ENCODE measurements at places on chromosomes 7 and 10.

DNA sequence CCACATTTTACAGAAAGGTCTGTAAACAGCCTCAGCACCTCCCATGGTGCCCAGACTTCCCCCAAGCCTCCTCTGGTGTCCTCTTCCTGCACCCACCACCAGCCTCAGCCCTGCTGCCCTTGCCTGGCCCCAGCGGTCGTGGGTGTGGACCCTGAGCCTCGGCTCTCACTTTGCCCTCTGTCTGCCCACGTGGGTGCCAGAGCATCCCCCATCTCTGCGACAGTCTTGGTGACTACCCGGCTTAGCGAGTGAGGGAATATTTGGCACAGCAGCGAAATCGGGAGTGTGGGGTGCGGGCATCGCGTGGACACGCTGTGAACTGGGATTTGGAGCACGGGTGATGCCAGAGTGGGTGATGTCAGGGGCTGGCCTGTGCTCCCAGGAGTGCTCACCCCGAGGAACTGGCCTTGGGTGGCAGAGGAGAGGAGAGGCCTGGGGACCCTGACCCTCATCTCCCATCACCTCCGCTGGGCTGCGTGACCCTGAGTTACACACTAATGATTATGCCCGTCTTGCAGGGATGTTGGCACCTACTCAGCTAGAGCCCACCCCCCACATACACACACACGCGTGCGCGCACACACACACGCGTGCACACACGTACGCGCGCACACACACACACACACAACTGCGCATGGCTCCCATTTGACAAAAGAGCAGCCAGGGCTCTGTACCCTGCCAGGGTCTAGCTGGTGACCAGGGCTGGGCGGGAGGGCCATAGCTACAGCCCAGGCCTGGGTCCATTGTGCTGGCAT, 8.7 kb downstream of the ELFN1 start:
- DNase-seq: no peak

GRCh38 chr10:30378201-30378995, 29.3 kb upstream of the MTPAP start:
- DNase-seq: no peak

GRCh38 chr10:109743574-109743973, 179.7 kb downstream of the XPNPEP1 start:
- no peak for DNase-seq

GRCh38 chr7:81110673-81111072, 191.8 kb upstream of the SEMA3C start:
- no peak for DNase-seq

GRCh38 chr7:43454936-43455518, 127.9 kb upstream of the STK17A start:
- DNase-seq: peak; percentile 53

GRCh38 chr10:114881417-114881816, 56.6 kb upstream of the TRUB1 start:
- no peak for DNase-seq

DNA sequence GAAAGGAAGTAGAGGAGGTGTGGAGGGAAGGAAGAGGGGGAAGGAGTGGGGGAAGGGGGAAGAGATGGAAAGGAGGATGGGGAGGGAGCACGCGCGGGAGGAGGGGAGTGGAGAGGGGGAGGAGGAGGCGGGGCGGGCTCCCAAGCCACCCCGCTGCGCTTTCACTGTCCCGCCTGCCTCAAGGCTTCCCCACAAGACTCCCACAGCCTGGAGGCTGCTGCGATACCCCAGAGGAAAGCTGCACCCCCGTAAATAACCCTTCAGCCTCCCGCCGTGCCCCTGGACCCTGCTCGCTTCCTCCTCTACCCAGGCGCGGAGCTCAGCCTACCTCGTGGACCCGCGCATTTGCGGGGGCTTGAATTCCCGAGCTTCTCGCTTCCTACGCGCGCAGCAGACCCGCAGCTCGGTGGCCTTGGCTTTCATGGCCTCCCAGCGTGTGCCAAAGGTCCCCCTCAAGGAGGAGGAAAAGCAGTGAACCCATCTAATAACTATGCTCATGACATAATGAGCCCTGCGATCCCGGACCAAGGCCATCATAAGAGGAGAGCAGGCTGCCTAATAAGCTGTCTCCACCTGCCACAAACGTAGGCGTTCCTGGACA, at the start of gene C10orf67:
Gene C10orf67 (minus strand): TSS at position 557 of the 601 bp plus-strand sequence. CDS start 23 bp downstream, at position 534.
- peak; percentile 9 for DNase-seq

GRCh38 chr10:89744026-89744425, 42.6 kb downstream of the KIF20B start:
- DNase-seq: peak; percentile 3

- no peak for DNase-seq
Observed at GRCh38 chr7:96997512-96998032, 7.8 kb upstream of the DLX6 start.

DNA sequence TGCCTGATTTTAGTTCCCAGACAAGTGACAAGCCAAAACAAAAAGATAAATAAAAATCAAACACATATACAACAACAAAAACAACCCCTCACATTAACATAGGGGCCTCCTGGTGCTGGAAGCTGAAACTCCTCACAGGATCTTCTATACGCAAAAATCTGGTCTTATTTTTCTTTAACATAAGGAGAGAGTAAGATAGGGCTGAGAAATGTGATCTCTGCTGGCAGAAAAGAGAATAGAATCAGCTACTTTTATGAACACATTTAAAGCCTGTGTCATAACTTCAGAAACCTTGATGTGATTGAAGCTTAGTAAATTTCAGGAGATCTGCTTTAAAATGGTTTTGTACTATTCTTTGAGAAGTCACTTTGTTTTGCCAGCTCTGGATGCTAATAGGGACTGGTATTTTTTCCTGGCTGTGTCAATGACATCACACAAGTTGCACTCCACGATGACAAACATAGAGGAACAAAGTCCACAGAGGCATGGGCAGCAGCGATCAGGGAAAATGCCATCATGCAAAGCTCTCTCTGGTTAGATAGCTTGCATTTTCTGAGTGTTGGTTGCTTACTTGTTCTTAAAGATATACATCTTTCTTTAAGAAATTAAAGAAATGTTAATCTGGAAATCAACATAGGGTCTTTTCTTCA, 176.6 kb upstream of the SP4 start:
- no peak for DNase-seq

DNA sequence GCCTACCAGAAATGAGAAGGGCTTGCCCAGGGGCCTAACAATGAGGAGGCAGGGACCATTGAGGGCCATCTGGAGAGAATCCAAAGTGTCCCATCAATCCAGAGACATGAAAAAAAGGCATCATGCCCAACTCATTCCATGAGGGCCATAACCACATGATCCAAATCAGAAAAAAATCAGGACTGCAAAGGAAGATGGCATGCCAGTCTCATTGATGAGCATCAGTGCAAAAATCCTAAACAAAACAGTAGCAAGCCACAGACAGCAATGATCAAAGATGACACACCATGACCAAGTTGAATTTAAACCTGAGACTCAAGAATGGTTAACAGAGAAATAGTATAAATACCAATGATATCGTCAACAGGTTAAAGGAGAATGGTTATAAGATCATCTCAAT, 7.0 kb upstream of the CYP3A4 start:
- DNase-seq: peak; percentile 75

DNA sequence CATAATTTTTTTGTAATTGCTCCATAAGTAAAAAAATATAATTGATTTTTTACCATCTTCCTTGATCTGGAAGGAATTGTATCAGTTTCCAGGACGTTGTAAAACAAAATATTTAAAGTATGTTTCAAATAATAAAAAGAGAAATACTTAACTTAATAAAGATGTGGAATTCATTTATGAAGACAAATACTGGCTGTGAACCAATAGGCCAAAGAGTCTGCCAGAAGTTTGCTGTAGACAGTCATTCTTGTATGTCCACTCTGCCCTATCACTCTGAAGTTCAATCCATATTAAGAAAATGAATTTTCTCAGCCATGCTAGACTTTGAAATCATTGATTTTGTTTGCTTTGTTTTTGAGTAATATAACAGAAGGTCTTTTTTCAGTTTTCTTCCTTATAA, 256.4 kb downstream of the TRIL start:
- DNase-seq: no peak

DNA sequence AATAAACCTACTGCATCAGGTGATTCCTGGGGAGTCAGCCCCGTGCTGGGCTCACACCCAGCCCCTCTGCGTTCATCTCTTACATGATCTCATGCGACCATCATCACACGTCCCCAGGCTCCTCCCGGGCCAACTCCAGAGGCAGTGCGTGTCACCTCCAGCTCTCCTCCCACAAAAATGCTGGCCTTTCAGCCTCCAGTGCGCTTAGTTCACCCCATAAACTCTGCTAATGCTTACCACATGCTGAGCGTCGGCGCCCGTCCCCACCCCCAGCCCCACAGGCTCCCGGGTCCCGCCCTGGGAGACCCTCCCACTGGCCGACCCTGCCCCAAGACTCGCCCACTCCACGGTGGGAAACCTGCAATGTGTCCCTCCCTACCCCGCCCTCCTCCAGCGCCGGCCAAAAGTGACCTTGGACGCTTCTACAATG, 816 bp upstream of the SDK1 start:
- no peak for DNase-seq

DNA sequence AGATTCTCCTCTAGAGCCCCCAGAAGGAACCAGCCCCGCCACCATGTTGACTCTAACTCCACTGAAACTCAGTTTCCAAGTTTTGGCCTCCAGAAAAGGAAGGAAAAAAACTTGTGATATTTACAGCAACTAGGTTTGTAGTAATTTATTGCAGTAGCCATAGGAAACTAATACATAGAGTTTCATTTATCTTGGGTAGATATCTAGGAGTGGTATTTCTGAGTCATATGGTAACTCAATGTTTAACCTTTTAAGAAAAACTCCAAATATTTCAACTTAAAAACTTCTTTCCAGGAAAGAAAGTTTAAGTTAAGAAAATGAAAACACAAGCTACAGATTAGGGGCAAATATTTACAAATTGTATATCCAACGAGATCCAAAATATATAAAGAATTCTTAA, 576.7 kb downstream of the KCNMA1 start:
- DNase-seq: no peak

DNA sequence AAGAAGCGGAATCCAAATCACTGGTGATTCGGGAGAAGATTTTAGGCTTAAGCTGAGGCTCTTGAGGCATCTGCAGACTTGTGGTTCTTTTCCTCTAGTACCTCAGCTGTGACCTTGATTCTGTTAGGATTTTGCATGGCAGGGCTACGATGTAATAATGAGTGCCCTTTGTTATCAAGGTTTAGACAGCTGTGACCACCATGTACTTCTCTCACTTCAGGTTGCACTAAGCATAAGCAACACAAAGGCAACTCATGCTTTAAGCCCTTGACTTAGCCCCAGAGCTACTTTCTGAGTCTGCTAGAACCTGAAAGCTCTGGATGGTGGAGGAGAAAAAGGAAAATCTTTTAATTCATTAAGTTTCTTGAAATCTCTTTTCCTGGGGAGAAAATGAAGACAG, 1052.3 kb upstream of the PHF14 start:
- no peak for DNase-seq

- DNase-seq: no peak
Observed at GRCh38 chr10:12351447-12351846, 2.1 kb downstream of the CAMK1D start.

- DNase-seq: peak; percentile 39
Observed at GRCh38 chr7:1794888-1795542, 124.9 kb downstream of the ELFN1 start.

DNA sequence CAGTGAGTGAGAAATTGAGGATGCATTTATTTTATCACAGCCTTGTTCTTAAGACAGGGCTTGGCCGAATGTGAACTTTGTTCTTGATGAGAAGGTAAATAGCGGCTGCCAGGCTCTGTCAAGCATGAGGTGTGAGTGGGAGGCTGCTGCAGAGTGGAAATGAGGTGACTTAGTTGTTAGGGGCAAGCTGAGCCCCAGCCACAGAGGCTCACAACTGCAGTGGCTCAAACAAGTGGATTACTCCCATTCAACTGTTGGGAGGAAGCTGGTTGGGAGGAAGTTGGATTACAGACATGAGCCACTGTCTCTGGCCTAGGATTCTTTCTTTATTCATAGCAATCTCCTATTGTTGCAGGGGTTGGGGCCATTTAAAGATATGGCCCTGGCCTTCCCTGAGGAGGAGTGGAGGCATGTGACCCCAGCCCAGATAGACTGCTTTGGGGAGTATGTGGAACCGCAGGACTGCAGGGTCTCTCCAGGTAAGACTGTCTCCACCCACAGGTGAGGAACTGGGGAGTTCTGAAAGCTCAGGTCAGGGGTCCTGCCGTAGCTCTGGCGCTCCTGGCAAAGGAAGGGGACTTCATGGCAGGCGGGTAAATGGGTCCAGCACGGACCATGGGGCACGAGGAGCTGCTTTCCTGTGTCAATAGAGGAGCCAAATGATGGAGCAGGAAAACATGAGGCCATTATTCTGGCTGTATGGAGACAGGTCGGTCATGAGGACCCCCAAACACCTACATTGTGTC, 7.1 kb downstream of the ZSCAN25 start:
- no peak for DNase-seq

- DNase-seq: no peak
Observed at GRCh38 chr10:46545861-46546590, 10.4 kb downstream of the GPRIN2 start.

GRCh38 chr7:120998996-120999565, 10.6 kb downstream of the CPED1 start:
- no peak for DNase-seq

- DNase-seq: no peak
Observed at GRCh38 chr10:99123336-99123735, 112.3 kb downstream of the HPSE2 start.

- DNase-seq: no peak
Observed at GRCh38 chr7:4774658-4775249, 669 bp upstream of the AP5Z1 start.

- DNase-seq: no peak
Observed at GRCh38 chr10:94777886-94778458, 15.5 kb downstream of the CYP2C19 start.

DNA sequence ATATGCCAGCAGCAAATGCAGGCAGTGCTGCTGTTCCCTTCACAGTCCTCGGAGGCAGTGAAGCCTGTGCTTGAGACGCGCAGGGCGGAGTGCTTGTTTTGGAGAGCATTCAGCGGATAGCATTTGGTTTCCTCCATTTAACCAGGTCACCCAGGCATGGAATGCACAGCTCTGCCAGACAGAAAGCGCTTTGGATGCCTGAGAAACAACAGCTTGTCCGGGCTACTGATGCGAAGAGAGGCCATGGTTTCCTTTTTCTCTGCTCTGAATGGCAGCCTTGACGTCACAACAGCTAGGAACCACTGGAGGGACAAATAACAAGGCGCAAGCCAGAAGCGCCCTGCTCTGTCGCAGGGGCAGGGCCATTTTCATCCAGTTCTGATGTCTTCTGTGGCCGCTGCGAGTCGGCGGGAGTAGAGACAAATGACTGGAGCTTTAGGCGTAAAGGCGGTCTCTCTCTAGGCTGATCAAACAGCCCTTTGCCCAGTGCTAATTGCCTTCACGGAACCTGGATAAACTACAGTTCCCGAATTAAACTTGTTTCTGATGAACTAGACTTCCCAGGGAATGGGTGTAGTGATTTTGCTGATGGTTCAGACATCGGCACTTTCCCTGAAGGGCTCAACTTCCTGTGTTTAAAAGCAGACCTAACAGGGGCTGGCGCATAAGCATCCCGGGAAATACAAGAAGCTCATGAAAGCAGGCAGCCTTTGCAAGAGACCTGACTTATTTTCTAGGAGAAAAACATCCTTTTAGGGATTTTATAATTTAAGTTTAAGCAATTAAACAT, 187.6 kb upstream of the KLF14 start:
- no peak for DNase-seq
